ENCODE measurements at places on chromosomes 1 and 21. TPM values are rescaled to one million over a fixed set of nuclear protein-coding genes. Genes with fewer than 3 reads are reported as not detected.

Gene RNF223
- 0.31 TPM for polyA plus RNA-seq

Gene SLC1A7
- polyA plus RNA-seq: 0.64 TPM

Gene PRSS38
- polyA plus RNA-seq: not detected

Gene ZNF648
- polyA plus RNA-seq: 0.06 TPM

Gene ACTL8
- not detected for polyA plus RNA-seq

Measured in left lung (tissue), 14 donors.